ENCODE measurements at places on chromosomes 4 and X. TPM values are rescaled to one million over a fixed set of nuclear protein-coding genes. Genes with fewer than 3 reads are reported as not detected.

Gene TRIML2
- total RNA-seq: not detected

DNA sequence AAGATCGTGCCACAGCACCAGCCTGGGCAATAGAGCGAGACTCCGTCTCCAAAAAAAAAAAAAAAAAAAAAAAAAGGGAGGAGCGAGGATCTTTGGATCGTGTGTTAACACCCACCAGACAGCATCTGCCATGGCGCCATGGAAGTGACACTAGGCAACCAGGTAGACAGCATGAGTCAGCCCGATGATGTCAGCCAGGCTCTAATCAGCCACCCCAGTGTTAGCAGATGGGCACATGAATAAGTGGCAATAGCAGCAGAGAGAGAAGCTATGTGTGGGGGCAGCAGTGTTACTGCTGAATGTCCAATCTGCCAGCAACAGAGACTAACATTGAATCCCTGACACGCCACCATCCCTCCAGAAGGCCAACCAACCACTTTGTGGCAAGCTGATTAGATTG, 6.6 kb downstream of the SYN1 start:
- DNase-seq: no peak

DNA sequence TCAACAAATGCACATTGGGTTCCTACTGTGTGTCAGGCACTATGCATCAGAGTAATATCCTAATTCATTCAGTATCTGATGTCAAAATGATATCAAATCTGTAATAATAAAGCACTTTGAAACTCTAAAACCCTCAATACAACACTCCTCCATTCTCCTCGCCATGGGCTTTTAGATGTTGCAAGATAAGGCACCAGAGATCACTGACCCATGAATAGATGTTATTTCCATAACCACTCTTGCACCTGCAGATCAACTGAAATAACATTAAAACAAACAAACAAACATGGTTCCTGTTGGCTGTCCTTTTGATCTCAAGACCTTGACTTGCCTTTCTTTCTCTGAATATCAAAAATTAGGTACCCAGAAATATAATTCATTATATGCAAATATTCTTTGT, 100.2 kb downstream of the MAB21L2 start:
- DNase-seq: no peak

Gene AKAP14
- not detected for total RNA-seq

DNA sequence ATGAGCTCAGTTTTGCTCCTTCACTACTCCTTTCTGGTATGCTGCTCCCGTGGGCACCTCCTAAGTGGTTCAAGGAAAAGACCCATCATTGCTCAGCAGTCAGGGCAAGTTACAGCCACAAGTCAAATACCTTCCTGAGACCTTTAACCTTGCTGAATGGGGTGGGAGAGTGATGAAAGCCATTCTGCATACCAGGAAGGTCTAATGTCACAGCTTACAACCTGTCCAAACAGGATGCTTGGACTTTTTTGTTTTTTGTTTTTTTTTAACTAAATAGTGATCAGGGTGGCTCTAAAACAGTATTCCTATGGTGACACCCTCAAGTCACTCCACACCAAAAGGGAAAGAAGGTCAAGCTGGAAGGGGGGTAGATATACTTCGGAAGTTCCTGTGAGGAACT, 93.1 kb downstream of the GPC3 start:
- DNase-seq: no peak

DNA sequence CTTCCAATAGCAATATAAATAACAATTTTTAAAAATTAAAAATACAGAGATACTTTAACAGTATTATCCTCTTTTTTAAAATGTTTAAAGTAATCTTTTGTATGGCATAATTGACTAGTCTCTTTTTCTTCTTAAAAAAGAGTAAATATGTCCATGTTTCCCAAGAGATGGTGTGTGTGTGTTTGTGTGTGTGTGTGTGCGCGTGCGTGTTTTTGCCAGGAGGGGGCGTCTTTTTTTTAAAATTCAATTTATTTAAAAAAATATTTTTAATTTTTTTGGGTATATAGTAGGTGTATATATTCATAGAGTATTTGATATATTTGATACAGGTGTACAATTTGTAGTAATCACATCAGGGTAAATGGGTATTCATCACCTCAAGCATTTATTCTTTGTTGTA, 1073.7 kb downstream of the PCDH7 start:
- DNase-seq: no peak

DNA sequence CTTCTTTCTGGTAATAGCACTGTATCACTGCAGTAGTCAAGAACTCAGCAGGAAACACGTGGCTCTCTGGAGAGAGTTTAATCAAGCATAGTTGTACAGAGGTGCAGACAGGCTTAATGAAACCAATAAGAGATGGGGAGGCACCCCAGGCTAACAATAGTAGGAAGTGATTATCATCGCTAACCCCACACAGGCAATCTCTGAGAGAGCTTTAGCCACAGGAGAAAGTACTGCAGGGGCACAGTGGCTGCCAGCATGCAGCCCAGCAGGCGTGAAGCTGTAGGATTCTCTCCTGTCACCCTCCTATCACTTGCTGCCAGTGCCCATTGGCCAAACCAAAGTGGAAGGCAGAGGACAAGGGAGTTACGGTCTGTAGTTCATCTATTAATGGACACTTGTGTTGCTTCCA, 450.0 kb upstream of the RASGEF1B start:
- no peak for DNase-seq

DNA sequence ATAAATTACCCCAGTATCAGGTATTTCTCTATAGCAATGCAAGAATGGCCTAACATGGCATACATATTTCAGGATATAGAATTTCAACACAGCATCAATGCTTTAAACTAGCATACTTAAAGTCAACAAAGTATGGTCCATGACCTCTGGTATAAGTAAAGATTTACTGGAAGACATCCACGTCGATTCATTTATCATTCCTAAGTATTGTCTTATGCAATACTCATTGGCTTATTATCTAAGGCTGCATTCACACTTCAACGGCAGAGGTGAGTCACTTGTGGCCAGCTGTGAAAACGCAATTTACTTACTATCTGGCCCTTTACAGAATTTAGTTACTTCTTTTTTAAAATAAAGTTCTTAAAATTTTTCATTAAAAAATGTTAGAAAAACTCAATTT, 42.6 kb downstream of the ADGRA3 start:
- no peak for DNase-seq

DNA sequence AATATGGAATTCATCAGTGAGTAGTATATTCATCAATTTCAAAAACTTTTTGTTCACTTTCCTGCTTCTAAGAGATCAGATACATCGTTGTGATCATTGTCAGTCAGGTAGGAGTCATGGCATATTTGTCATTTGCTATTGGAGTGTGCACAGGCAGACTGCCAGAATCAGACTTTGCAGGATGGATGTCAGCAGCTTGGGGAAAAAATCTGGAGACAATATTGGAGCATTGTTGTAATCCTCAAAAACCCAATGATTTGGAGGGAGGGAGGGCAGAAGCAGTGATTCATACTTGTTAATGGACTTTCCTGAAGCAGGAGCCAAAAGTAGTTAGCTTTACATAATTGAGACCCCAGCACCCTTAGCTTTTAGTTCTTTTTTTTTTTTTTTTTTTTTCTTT, 59.6 kb upstream of the DRP2 start:
- no peak for DNase-seq

DNA sequence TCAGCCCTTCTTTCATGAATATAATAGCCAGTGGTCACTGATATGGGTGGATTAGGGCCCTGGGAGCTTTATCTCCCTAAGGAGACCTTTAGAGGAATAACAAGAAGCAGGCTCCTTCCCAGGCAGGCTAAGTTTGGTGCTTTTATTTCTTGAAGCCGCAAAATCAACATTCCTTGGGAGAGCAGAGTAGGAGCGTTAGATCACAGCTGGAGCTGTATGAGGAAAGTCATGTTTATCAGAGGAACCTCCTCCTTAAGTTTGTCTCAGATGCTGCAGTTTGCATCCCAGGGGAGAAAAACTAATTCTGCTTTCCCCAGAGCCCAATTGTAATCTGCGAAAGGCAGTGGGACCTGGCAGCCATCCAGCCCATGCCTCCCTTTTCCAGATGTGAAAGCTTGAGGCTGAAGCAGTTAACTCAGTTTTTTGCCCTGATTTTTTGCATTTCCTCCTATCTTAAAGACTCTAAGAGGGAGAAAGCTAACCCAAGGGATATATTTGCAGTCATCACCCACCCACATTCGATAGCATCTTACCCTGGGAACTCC, 186.0 kb upstream of the FRMPD4 start:
- no peak for DNase-seq

DNA sequence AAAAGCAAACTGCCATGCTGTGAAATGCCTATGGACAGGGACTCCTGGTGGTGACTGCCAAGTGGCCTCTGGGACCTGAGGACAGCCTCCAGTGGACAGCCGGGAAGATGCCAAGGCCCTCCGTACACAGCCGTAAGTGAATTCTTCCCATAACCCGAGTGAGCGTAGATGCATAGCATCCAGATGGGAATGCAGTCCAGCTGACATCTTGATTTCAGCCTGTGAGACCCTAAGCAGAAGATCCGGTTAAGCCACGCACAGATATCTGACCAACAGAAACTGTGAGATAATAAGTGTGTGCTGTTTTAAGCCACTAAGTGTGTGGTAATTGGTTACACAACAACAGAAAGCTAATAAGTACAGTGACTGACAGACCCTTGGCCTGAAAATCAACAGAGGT, 55.9 kb downstream of the TMEM156 start:
- DNase-seq: no peak

Gene CXCL13
- not detected for total RNA-seq

DNA sequence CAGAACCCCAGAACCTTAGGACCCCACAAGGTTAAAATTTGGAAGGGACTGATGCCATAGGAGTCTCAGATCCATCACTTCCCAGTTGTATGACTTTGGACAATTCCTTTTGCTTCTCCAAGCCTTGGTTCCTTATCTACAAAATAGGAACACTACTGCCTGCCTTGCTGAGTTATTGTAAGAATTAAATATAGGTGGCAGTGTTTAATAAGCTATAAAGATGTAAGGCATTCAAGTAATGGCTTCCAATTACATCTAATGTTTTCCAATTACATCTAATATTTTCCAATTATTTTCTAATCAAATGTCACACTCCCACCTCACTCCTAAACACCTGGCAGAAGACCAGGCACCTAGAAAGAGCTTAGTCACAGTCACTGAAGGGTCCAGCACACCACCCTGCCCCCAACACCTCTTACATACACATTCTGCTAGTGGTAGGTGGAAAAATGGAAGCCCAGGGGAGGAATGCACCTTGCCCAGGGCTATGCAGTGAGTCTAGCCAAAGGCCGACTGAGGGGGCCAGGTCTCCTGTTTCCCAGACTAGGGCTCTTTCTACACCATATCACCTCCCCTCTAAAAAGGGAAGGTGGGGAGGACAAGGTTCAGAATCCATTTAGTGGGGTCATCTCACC, 24.5 kb upstream of the KDM5C start:
- DNase-seq: no peak

Gene SPANXD
- not detected for total RNA-seq

DNA sequence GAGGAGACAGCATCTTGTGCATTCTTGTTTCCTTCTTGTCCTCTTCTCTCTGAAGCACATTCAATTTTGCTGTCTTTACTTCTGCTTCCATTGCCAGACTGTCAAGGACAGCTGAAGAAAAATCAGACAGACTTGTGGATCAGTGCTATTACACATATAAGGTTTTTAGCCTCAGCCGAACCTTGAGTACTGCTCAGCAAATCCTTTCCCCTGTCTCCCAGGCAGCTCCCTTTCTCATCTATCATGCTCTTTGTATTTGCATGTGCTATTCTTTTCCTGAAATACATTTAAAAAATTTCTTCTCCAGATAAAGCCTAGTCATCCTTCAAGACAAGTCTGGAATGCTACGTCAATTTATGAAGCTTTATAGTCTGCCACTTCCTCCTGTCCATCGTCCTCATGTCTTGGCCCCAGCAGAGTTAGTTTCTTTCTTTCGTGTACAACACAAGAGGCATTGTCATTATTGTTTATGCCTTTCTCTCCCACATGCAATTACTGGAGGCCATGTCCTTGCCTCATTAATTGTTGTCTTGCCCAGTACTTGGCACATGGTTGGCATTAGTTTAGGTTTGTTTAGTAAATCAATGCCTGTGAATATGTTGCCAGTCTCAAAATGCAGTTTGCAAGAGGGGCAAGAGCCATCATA, 45.1 kb downstream of the ADGRL3 start:
- no peak for DNase-seq

DNA sequence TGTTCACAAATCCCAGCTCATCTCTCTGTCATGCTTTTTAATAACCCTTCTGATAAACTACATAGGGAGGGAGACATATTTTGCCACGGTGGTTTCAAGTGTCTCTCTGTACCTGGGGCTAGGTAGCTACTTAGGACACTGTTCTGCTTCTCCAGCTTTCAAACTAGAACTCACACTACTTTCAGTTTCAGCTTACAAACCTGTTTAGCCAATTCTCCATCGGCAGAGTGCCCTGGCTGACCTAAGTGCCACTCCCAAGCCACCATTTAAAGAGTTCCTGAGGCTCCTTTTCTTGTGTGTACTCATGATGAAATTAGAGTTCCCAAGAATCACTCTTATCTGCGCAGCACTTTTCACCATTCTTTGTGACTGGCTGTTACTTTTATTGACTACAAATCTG, 899.2 kb downstream of the FAT4 start:
- DNase-seq: no peak

DNA sequence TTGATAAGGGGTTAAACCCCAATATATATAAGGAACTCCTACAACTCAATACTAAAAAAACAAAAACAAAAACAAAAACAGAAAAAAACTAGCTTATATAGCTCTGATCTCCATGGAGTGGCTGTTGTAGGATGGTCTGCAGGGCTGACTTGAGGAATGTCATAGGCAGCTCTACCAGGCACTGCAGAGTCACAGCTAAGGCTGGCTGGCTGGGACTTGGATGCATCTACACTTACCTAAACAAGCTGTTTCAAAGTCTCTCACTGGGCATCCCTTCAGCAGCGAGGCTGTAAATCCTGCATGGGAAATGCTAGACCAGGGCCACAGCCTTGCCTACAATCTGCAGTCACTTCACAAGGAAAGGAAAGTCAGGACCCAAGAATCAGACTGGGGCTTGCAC, 61.3 kb downstream of the HOPX start:
- DNase-seq: no peak

GRCh38 chrX:56797574-56798338, 68.7 kb downstream of the NBDY start:
- DNase-seq: no peak

Gene FAM193A
- total RNA-seq: 17.1 TPM

DNA sequence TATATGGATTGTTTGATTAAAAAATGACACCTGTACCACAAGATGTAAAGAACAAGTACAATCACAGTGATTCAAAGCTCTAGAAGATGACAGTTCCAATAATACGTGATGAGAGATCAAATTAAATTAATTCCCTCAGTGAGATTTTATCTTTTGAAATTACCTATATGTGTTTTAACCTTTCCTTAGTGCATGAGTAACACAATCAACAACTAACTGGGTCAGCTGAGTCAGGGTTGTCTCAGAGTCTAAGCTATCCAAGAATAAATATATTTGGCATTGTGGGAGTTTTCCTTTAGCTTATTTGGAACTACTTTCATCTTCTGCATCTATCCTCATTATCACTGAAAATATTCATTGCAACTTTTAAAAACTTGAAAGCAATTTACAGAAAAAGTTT, 162.8 kb downstream of the WDFY3 start:
- no peak for DNase-seq

Gene UCHL1
- total RNA-seq: 1,154 TPM

Measured in frontal cortex (tissue), 4 donors.